Omental fat pad (tissue), 4 donors: ENCODE measurements at places on chromosomes 1 and 21. TPM values are rescaled to one million over a fixed set of nuclear protein-coding genes. Genes with fewer than 3 reads are reported as not detected.

ACTL8 gene
- not detected for total RNA-seq

NLRP3 gene
- 16.7 TPM for total RNA-seq

CD244 gene
- total RNA-seq: 10.3 TPM

PCSK9 gene
- 0.56 TPM for total RNA-seq

DENND2C gene
- 1.9 TPM for total RNA-seq

PPM1J gene
- total RNA-seq: 1.4 TPM

C1orf226 gene
- 3.1 TPM for total RNA-seq

IRF6 gene
- total RNA-seq: 1.2 TPM

CCDC27 gene
- not detected for total RNA-seq

CD5L gene
- not detected for total RNA-seq

DNA sequence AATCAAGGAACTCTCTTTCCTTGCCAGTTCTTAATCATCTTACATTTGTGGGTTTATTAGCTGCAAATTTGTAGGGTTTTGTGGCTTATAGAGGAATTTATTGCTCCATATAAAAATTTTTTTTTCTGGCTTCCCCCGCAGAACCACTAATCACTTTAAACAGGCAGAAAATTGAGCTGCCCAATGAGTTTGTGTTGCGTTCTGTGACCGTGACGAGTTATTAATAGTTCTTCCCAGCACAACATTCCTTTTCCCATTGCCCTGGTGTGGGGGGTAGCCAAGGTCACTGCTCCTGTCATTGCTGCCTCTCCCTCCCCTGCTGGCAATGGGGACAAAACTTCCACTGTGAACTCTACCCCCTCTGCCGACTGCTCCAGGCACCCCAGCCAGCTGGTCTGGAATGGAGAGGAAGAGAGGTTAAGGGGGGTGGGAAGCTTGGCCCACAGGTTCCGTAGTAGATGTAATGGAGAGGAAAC, 55.1 kb downstream of the UBE2T start:
- DNase-seq: no peak

DNA sequence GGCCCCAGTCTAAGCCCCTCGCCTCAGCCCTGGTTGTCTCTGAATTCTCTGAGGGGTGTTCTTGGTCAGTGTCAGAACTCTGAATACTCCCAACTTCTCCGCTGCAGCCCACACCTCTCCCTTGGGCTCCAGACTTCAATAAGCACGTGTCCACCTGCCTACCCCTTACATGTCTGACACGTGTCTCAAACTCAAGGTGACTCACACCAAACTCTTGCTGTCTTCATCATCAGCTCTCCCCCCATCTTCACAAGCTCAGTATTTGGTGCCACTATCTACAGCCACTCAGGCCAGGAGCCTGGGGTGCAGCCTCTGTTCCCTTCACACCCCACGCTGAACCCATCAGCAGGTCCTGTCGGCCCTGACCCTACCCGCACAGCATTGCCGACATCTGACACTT, 18.8 kb upstream of the UBXN10 start:
- no peak for DNase-seq

- DNase-seq: no peak
Measured at GRCh38 chr1:199223936-199224335, 585.1 kb downstream of the PTPRC start.

- no peak for DNase-seq
Measured at GRCh38 chr1:205199931-205200299, 11.6 kb downstream of the DSTYK start.

- DNase-seq: no peak
Measured at GRCh38 chr1:228184152-228184551, 18.5 kb downstream of the IBA57 start.

DNA sequence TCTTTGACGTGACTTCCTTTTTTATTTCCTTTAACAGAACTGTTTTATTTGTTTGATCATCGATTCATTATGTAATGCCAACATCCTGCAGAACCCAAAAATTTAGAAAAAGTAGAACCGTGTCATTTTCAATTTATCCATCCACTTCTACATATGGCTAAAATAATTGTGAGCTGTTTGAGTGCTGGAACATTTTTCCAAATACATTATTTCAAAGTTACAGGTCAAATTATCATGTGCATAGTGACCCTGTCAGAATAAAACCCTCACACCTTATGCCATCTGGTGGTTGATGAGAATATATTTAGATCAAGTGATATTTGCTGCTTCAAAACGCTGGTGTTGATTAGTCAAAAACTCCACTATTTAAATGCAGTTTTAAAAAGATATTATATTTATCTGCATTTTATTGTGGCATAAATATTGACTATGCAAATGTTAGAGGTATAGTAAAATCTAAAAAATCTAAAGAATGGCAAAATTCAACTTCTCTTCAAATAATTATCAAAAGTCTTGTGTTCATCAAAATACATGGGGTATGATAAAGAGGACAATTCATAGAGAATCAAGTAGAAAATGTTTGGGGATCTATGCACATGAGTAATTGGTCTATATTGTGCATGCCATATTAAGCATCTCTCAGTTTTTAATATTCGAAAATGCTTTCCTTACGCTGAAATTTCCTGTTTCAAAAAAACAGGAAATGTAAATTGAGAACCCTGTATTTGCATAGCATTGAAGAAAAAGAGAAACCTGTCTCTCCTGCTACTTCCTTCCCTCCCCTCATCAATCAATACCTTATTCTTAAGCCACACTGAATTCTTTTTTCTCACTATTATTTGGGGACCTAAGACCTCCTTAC, 39.7 kb downstream of the UBE2U start:
- DNase-seq: no peak

DNA sequence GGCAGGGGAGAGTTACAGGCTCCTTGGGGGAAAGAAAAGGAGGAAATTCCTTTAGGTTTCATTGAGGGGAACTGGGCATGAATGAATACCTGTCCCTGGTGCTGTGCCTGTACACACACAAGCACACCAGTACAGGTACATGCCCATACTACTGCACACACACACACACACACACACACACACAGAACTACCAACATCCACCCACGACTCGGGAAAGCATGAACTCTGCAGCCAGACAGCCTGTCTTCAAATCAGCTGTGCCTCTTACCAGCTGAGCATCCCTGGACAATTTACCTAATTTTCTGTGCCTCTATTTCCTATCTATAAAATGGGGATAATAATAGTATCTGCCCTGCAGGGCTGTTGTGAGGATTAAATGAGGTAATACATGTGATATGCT, 7.2 kb upstream of the GRIK3 start:
- DNase-seq: no peak

DNA sequence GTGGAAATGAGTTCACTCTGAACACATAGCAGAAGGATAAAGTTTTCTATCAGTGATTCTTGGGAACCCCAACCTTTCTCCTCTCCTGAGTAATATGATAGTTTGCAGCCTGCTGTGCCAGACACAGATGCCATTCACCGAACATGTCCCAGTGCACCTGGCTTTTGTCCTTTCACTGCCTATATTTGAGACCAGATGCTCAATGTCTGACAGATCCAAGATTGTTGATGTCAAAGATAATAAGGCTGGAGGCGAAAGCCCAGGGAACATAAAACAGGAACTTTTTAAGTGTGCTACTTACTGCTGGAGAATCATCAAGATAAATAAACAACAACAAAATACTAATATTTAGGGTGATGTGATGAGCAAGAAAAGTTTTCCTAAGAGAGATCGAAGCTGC, 139.3 kb downstream of the TIAM1 start:
- DNase-seq: no peak

- DNase-seq: no peak
Measured at GRCh38 chr1:210214573-210215409, 17.8 kb upstream of the SERTAD4 start.

GRCh38 chr1:77514921-77515776, 167.3 kb downstream of the ZZZ3 start:
- no peak for DNase-seq

- no peak for DNase-seq
Measured at GRCh38 chr1:59686170-59686569, 128.6 kb upstream of the HOOK1 start.

GRCh38 chr1:41342774-41343355, 18.4 kb upstream of the FOXO6 start:
- no peak for DNase-seq

GRCh38 chr1:217622042-217622441, 8.8 kb downstream of the GPATCH2 start:
- DNase-seq: no peak

GRCh38 chr1:20974069-20974468, 187.0 kb upstream of the HP1BP3 start:
- no peak for DNase-seq

DNA sequence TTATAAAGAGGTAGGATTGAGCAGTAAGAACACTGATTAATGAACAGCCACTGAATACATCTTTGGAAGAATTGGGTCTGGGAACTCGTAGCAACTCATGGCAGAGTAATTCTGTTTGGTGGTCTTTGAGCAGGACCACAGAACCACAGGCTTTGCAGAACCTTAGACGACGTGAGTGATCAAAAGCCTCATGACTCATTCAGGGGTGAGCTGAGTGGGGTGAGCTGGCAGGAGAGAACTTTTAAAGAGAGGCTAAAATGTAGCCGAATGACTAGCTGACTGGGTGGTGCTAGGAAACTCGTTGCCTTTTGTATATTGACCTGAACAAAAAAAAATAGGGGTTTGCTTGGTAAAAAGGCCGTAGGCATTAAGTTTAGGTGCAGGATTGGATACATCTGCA, 313.8 kb downstream of the TGFB2 start:
- no peak for DNase-seq

DNA sequence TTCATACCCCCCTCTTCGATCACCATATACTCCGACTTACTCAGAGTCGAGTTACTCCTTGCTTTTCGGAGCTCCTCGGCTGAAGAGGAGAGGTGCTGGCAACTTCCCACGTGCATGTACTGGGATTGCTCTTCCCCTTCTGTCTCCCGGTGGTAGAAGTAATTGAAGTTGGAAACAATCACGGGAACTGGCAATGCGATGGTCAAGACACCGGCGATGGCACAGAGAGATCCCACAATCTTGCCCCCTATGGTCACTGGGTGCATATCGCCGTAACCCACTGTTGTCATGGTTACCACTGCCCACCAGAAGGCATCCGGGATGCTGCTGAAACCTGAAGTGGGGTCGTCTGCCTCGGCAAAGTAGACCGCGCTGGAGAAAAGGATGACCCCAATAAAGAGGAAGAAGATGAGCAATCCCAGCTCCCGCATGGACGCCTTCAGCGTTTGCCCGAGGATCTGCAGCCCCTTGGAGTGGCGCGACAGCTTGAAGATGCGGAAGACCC, 1.5 kb downstream of the KCNA3 start:
- DNase-seq: no peak

DNA sequence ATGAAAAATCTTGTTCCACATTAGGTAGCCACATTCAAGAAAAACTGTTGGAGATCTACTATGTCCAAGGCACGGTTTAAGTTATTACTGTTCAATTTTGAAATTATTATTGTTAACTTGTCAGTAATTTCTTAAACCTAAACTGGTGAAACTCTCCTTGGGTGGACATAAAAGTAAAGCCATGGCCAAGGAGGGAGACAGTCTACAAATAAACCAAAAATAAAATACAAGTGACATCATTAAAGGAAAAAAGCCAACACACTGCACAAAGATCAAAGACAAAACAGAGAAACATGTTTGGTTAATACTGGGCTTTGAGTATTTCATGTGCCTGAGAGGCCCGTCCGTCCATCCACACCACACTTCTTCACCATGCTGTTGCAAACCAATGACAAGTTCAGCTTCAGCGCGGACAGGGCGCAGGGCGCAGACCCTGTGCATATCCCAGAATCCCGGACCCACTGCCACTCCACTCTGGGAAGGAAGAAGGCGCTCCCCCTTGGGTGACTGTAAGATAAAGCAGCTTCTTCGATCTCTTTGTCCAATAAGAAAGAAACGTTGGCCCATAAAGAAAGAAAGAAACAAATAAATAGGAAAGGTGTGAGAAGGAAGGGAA, 918 bp upstream of the RASAL2 start:
- no peak for DNase-seq

DNA sequence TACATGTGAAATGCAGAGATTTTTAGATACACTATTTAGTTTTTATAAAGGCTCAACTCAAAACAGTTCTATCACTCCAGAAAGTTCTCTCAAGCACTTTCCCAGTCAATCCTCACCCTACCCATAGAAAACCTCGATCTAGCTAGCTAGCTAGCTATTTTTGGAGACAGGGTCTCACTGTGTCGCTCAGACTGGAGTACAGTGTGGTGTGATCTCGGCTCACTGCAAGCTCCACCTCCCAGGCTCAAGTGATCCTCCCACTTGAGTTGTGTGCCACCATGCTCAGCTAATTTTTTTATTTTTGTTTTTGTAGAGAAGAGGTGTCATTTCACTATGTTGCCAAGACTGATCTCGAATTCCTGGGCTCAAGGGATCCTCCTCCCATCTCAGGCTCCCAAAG, 236.9 kb downstream of the RERE start:
- DNase-seq: no peak

- no peak for DNase-seq
Measured at GRCh38 chr1:110565565-110565964, 40.6 kb downstream of the KCNA2 start.
